ENCODE measurements at places on chromosomes 11 and 22. TPM values are rescaled to one million over a fixed set of nuclear protein-coding genes. Genes with fewer than 3 reads are reported as not detected.

ARAP1 gene
- total RNA-seq, result 20.5 TPM

GLYATL1 gene
- 0.42 TPM for total RNA-seq

SLC1A2 gene
- 54.3 TPM for total RNA-seq

DNA sequence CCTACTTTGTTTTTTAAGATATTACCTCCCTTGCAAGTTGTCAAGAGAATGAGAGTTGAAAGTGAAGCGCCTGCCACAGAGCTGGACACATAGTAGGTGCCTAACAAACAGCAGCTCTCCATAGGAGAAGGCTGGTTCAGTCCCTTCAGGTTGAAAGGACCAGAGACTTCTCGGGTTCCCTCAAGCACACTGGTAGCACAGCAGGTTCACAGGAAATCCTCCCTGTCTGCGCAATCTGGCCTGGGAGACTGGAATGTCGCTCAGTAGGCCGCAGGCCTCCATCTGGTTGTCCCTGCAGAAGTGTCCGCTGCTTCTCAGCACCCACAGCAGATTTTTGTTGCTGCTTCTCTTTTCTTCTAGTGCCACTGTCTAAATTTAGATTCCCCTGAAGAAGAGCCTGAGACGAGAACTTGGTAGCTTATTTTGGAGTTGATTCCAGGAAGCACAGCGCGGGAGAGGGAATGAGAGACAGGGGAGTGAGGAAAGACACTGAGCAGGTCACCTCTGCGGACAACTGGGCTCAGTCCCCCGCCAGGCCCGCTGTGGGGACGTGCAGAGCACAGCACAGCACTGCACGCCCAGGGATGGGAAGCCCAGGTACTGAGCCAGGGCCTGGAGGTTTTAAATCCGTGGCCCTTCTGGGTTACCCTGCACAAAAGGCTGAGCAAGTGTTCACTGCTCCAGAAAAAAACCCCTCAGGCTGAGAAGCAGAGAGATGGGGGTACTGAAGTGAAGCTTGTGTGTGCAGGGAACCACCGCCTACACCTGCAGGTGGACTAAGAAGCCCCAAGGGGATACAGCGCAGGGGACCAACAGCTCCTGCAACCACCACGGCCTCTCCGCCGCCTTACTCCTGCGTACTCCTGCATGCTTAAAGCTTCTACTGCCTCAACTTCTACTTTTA is 31.6 kb downstream of the RBX1 start:
- no peaks in the 10 kb centered on the region for H3K4me1 ChIP-seq
- no peak overlapping the region for H3K27ac ChIP-seq
- no peak for DNase-seq
- H3K27me3 ChIP-seq, result no peaks in the 10 kb centered on the region
- no peak overlapping the region for H3K4me3 ChIP-seq

GRCh38 chr22:25404928-25405816 is 159.3 kb upstream of the GRK3 start:
- peaks cover 14% of the 10 kb centered on the region for H3K27me3 ChIP-seq
- DNase-seq, result peak; percentile 77
- peaks cover 21% of the 10 kb centered on the region for H3K4me1 ChIP-seq
- no peak overlapping the region for H3K27ac ChIP-seq
- no peaks in the 10 kb centered on the region for H3K36me3 ChIP-seq
- peak overlapping the region; percentile 65 for H3K4me3 ChIP-seq

- H3K27ac ChIP-seq, result no peak overlapping the region
- DNase-seq, result peak; percentile 66
- no peaks in the 10 kb centered on the region for H3K4me1 ChIP-seq
- H3K4me3 ChIP-seq, result no peak overlapping the region
- H3K36me3 ChIP-seq, result no peaks in the 10 kb centered on the region
- peaks cover 7% of the 10 kb centered on the region for H3K27me3 ChIP-seq
Observed at GRCh38 chr22:41237707-41238569, 2.8 kb downstream of the CHADL start.

- no peak for DNase-seq
- no peaks in the 10 kb centered on the region for H3K36me3 ChIP-seq
- H3K4me3 ChIP-seq, result no peak overlapping the region
- peaks cover 1% of the 10 kb centered on the region for H3K27me3 ChIP-seq
Observed at GRCh38 chr11:83454674-83455073, 168.5 kb upstream of the CCDC90B start.

- H3K27ac ChIP-seq, result no peak overlapping the region
- H3K36me3 ChIP-seq, result no peaks in the 10 kb centered on the region
- no peak overlapping the region for H3K4me3 ChIP-seq
- H3K4me1 ChIP-seq, result peaks cover 1% of the 10 kb centered on the region
- no peak for DNase-seq
Observed at GRCh38 chr22:31223786-31224191, 11.7 kb downstream of the LIMK2 start.

- H3K36me3 ChIP-seq, result no peaks in the 10 kb centered on the region
- no peak overlapping the region for H3K27ac ChIP-seq
- no peaks in the 10 kb centered on the region for H3K4me1 ChIP-seq
- no peak for DNase-seq
Observed at GRCh38 chr11:61756452-61757212, 4.2 kb downstream of the MYRF start.

DNA sequence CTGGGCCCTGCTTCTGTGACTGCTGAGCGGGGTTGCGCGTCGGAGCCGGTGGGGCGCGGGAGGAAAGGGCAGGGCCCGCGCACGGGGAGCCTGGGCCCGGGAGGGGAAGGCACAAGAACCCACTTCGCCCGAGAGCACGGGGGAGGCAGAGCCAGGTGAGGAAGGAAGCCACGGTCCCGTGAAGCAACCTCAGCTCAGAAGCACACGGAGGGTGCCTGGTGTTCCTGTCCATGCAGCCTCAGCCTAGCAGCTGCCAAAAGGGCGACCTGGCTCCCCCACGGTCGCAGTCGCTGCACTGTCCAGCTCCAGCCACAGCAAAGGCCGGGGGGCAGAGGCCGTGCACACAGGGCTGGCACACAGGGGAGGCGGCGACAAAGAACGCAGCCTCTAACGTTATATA is 9.3 kb upstream of the CDC42BPG start:
- H3K4me3 ChIP-seq, result no peak overlapping the region
- H3K27me3 ChIP-seq, result peaks cover 3% of the 10 kb centered on the region
- no peaks in the 10 kb centered on the region for H3K36me3 ChIP-seq
- no peak for DNase-seq
- peaks cover 10% of the 10 kb centered on the region for H3K4me1 ChIP-seq
- H3K27ac ChIP-seq, result no peak overlapping the region

- H3K4me3 ChIP-seq, result no peak overlapping the region
- H3K27ac ChIP-seq, result no peak overlapping the region
- H3K4me1 ChIP-seq, result peaks cover 7% of the 10 kb centered on the region
- no peak for DNase-seq
- H3K27me3 ChIP-seq, result peaks cover 8% of the 10 kb centered on the region
Observed at GRCh38 chr11:11297578-11297977, 55.5 kb downstream of the CSNK2A3 start.
